Stimulated activated CD4-positive, alpha-beta T cell treated with anti-CD3 and anti-CD28 coated beads, Interleukin-15, amount 100 ng/mL, for 1 hour (primary cell): ENCODE measurements at places on chromosomes 1 and 21.
A peak's percentile ranks its signal among the peaks of the same experiment; 100 is the strongest.

GRCh38 chr1:203048555-203049051 is 22.3 kb downstream of the PPFIA4 start:
- DNase-seq: no peak

- DNase-seq: no peak
Measured at GRCh38 chr1:95186149-95186548, 47.9 kb upstream of the RWDD3 start.

GRCh38 chr1:85278853-85279314 is 2.5 kb upstream of the BCL10 start:
- DNase-seq: no peak

DNA sequence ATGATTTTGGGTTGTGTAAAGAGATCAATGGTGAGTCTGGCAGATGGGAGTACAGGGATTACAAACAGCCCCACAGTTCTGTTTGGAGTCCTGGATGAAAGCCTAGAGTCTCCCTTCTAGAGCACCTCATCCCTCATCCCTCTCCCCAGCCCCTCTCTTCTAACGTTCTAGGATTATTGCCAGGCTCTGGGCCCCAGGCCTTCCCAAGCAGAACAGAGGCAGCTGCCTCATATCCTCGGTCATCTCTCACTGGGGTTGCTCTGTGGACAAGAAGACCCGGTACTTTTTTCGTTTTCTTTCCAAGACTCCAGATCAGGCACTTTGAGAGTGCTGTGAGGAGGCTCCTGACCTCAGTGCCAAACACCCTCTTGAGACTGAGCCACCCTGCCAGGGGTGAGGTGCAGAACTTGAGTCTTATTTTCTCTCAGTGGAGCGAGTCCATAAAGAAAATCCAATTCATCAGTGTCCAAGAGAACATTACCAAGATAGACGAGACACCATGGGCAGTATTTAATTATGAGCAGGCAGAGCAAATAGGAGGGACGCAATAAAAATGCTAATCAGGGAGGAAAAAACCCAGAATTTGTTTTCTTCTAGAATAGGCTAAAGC is 17.1 kb upstream of the KCND3 start:
- DNase-seq: no peak

DNA sequence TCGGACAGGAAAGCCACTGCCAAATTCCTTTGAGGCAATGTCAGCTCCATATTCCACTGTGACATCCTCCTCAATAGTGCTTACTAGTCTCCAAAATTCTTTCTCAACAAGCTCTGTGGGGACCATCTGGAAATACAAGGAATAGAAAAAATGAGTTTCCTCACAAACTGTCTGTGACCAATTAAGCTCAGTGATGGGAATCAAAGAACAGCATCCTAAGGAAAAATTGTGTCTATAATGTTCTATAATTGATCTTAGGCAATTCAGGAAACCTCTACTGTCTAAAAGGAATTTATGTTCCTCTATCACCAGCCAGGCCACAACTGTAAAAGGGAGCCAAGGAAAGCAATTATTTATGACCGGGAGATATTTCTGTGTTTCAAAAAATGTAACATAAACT is 46.1 kb upstream of the SYT2 start:
- DNase-seq: no peak

DNA sequence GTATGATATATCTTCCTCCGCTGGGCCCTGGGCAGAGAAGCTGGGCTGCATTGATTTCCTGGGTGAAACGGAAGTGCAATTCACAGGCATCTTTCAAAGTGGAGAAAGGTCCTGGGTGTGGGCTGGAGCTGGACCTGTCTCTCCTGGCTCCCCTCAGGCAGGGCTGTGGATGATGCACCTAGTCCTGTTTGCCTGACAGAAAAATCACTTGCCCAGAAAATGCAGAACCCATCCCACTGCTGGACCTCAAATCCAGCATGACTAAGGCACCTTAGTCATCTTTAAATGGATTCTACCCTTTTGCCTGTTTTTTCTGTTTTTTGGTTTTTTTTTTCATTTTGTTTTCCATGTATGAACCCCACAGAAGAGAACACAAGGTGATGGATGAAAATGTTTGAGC is 49.7 kb downstream of the MYSM1 start:
- DNase-seq: no peak

- no peak for DNase-seq
Measured at GRCh38 chr21:25896501-25897056, 161.8 kb downstream of the GABPA start.

DNA sequence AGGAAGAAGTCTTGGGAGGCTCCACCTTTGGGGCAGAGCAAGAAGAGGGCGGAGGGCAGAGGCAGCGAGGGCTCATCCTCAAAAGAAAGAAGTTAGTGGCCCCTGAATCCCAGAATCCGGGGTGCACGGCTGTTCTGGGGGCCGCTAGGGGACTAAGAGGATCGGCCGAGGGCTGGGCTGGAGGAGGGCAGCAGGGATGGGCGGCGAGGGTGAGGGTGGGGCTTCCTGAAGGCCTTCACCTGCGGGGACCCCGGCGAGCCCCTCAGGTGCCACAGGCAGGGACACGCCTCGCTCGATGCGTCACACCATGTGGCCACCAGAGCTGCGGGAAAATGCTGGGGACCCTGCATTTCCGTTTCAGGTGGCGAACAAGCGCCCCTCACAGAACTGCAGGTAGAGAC is 23.9 kb downstream of the COL6A1 start:
- DNase-seq: no peak

- DNase-seq: no peak
Measured at GRCh38 chr1:222250376-222250775, 297.5 kb downstream of the HHIPL2 start.

- no peak for DNase-seq
Measured at GRCh38 chr1:48329486-48329885, 107.0 kb downstream of the SLC5A9 start.

GRCh38 chr21:34215911-34216717 is 142.7 kb downstream of the MRPS6 start:
- DNase-seq: no peak

DNA sequence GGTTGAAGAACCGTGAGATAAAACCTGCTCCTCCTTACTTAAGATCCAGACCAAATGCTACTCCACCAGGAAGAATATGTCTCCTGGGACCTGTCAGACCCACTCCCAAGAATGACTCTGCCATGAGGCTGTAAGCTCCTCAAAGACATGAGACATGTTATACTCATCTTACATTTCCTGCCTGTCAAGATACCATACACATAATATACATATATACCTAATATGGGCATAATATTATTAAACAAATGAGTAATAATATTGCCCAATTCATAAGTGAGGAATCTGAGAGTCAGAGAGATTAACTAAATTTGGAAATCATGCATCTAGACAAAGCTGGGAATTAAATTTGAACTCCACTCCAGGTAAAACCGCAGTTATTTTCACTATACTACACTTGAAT is 634.9 kb downstream of the LMO4 start:
- no peak for DNase-seq

DNA sequence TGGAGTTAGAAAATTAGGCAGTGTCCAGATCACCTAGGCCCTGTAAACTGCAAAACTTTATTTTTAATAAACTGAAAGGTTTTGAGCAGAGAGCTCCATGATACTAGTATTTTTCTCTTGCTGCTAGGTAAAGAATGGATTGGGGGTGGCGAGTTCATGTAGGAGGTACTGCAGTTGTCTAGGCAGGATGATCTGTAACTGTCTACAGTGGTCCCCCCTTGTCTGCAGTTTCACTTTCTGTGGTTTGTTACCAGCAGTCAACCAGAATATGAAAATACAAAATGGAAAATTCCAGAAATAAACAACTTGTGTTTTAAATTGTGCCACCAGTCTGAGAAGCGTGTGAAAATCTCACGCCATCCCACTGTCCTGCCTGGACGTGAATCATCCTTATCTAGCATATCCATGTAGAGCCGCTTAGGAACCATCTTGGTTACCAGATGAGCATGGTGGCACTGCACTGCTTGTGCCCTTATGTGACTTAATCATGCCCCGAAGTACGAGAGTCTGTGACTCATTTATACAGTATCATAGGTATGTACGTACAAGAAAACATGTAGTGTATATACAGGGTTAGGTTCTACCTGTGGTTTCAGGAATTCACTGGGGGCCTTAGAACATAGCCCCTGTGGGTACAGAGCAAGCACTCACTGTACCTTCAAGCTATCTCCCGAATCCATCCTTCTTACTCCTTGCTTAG is 94.2 kb downstream of the AHCTF1 start:
- no peak for DNase-seq

DNA sequence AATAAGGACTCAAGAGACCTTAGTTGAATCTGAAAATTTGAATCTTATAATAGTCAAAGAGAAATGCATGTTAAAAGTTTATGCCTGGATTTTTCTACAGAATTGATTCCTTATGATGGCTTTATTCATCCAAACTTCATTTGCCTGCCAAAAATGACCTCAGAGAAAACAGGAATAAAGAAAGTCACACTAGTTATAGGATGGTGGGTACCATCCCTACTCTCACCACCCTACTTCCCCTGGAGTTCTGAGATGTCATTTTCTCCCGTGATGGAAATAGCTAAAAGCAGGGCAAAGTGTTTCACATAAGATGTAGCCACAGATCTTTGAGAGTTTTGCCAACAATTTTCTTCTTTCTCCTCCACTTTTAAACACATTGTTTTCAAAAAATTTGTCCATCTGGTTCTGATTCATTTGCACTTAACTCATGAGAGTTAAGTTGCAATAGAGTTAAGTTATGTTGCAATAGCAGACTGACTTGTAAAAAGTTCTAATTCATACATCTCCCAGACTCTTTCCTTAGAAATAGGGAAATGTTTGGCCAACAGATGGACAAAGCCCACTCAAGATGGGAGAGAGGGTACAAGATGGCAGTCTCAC is 384.6 kb downstream of the PLPP3 start:
- DNase-seq: no peak

GRCh38 chr1:1348420-1349255 is 580 bp downstream of the DVL1 start:
- no peak for DNase-seq

DNA sequence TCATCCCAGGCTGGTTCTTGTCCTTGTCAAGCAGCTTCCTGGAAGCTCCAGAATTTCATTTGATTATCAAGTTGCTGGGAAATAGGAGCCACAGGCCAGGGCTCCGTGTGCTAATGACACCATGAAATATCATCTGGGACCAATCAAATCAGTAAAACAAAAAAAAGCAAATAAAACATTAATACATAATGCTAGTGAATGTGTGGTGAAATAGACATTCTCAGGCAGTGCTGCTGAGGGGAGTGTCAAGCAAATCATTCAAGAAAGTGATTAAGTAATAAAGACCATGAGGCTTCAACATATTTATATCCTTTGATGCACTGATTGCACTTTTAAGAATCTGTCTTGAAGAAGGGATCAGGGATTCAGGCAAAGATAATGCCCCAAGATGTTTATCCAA is 213.7 kb downstream of the MATN1 start:
- DNase-seq: no peak

DNA sequence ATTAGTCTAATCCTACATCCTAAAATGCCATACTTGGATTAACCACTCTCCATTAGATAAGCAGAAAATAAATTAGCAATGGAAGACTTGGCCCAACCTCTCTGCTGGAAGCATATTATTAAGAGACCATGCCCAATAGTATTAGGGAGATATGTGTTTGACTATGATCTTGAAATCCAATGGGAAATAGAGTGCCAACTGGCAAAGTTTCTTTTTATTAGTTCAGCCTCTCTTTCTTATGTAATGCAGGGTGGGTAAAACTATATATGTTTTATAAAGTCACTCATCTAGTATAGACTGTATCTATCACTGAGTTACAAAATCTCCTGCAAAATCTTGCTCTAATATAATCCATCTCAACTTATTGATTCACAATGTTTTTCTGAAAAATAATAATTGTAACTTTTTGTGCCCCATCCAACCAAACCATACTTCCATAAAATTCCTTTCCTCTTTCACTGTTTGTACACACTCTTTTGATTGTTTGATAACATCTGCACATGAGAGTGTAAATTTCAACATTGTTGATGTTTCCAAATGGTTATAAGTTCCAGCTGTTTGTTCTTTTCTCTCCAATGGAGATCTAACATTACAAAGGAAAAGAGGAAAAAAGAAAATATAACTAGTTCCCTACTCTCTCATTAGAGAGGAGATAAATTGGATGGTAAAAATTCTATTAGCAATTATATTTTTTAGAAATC is 408.1 kb upstream of the ADGRL2 start:
- no peak for DNase-seq

DNA sequence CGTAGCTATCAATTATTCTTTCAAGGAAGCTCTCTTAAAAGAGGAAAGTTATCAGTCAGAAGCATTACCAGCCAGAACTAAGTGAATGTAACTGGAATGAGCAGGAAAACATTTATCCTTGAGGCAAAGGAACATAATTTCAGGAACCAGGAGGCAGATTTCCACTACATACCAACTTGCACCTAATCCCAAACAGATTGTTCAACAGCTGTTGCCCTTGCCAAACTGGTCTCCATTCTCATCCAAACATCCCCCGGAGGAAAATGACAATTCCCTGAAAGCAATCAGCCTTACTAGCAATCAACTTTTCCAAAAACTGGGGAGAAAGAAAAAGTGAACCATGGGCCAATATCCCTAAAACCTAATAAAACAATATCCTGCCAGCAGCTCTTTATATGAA is 35.0 kb downstream of the ENAH start:
- no peak for DNase-seq

GRCh38 chr1:18554597-18554996 is 73.9 kb downstream of the KLHDC7A start:
- DNase-seq: no peak

GRCh38 chr1:59856725-59857338 is 42.1 kb downstream of the HOOK1 start:
- DNase-seq: no peak

DNA sequence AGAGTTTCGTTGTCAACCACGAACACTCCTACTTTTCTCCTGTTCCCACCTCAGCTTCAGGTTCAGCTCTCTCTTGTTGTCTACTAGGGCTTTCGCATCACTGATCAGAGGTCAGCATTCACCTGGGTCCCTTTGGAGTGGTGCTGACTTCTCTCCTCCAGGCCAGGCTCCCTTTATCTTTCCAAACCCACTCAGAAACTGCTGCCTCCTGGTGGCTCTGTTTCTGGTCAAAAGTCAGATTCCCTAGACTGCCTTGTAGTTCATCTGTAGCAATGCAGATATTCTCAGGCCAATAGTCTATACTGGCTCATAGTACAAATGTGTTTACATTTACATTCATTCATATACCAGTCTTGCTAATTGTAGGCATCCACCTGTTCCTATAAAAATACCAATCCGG is 6.4 kb upstream of the ERI3 start:
- no peak for DNase-seq

DNA sequence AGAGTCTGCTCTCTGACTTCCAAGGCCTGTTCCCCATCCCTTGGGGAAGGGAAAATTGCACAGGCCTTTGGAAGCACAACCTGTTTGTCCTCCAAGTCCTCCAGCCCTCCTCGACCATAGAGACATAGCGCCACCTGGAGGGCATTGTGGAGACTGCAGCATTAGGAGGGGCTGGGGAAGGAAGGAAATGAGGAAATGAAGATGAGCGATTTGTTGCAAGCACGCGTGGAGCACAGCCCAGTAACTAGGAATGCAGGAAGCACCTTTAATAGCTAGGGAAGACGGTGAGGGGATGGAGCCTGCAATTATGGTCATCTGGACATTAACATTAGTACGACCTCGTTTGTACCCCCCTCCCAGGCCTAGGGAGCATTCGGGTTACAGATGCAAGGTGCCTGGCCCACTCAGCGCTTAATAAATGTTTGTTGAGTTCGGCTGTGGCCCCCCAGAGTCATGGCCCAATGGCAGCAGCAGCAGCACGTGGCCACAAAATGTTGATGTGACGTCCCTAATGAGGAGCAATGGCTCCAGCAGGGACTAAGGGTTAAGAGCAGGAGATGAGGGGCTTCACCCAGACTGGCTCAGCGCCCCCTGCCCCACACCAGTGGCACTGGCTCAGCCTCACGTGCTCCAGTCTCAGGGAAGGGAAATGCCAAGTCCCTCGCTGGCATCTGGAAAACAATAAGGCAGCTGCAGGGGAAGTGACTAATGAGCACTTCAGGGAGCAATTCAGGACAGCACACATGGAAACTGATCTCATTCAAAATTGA is 8.0 kb upstream of the CAMK2N1 start:
- DNase-seq: peak; percentile 72
